Inflammatory macrophage treated with lipopolysaccharide for 1 hour (primary cell): ENCODE measurements at places on chromosomes 6 and 20.

- DNase-seq = no peak
These were observed 155.9 kb downstream of the SLC24A3 start for GRCh38 chr20:19368351-19368750.

- no peak for DNase-seq
These were observed 34.4 kb downstream of the SLC52A3 start for GRCh38 chr20:733861-734260.

- no peak for DNase-seq
These were observed 702.1 kb downstream of the FRK start for GRCh38 chr6:115358616-115359015.

GRCh38 chr6:48961781-48962415 lies 501.2 kb downstream of the MMUT start:
- no peak for DNase-seq
